ENCODE measurements at places on chromosomes 12 and 14.

DNA sequence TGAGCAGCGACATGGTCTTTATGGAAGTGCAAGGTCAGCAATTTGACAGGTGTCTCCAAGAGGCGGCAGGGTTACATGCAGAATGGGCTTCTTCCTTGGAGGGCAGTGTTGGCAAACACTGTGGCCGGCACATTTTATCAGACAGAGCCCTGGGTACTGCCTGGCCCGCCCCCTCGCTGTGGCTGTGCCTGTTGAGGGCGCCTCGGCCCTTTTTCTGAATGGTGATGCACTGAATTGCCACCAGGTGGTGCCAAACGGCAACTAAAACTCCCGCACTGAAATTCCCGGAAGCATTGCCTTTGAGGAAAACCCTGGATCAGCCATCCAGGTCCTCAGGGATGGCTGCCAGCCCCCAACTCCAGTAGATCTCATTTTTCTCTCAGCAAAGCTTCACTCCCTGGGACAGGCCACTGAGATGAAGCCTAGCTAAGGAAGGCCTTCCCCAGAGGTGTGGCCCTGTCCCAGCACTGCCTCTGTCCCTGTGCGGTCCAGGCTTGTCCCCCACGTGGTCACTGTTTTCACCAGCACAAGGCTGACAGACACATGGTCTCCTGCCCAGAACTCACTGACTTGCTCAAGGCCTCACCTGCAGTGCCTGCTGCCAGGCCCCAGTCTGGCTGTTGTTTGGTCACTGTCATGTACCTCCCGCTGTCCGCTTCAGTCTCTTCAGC is 73.6 kb downstream of the TESC start:
- peak; percentile 79 for DNase-seq

GRCh38 chr14:102241147-102241546 is 63.8 kb downstream of the MOK start:
- DNase-seq: no peak

- no peak for DNase-seq
Observed at GRCh38 chr14:69392481-69392880, 5.6 kb downstream of the ERH start.

GRCh38 chr14:50610465-50610864 is 50.5 kb downstream of the ATL1 start:
- DNase-seq: no peak

DNA sequence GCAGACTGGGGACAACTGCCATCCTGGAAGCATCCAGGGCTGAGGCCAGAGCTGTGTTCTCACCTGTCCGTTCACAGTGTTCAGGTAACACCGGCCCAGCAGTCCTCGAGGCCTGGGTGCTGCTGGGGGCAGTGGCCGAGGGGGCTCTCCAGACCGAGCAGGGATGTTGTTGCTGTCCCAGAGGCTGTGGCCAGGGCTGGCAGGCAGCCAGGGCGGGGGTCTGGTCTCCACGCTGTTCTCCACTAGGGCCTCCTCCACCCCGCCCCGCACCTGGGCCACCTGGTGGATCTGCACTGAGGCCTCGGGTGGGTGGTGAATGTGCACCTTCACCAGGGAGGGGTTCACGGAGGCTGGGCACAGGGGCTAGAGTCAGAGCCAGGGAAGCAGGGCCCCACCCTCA is 57.4 kb downstream of the ISCA2 start:
- no peak for DNase-seq

GRCh38 chr12:26839512-26839911 is 6.5 kb upstream of the ITPR2 start:
- DNase-seq: peak; percentile 78

DNA sequence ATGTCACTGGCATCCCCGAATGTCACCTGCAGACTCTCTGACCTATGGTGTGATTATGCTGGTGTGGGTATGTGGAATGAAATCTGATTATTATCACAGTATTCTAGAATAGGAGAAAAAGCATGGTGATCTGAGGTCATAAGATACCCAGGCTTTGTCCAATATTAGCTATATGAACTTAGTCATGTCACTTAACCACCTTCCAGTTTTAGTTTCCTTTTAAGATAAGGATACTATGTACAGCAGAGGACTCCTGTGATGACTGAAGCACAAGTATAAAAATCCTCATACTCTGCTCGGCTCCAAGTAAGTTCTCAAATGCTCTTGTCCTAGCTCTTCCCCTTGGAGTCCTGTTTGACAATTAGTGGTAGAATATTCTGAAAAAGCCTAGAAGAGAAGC is 2.8 kb downstream of the GNS start:
- DNase-seq: peak; percentile 87

GRCh38 chr12:117603316-117604113 is 242.1 kb upstream of the NOS1 start:
- no peak for DNase-seq

DNA sequence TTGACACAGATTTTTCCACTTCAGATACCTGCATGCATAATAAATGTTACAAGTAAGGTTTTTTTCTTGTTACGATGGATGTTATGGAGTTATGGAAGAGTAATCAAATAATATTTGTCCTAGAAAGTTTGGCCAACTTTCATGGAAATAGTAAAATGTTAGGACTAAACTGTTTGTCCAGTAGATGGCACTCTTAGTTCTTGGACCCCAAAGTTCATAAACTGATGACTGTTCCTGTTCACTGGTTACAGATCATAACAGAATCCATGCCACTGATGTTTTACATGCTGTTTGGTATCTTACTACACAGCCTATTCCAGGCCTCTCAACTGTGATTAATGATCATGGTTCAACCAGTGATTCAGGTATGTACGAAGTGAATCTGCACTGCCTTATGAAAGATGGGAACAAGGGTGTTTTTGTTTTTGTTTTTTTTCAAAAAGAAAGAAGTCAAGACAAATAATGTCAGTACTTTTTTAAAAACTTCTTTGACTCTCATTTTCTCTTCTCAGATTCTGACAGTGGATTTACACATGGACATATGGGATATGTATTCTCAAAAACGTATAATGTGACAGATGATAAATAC is 48.8 kb upstream of the SLCO1C1 start:
- peak; percentile 25 for DNase-seq

DNA sequence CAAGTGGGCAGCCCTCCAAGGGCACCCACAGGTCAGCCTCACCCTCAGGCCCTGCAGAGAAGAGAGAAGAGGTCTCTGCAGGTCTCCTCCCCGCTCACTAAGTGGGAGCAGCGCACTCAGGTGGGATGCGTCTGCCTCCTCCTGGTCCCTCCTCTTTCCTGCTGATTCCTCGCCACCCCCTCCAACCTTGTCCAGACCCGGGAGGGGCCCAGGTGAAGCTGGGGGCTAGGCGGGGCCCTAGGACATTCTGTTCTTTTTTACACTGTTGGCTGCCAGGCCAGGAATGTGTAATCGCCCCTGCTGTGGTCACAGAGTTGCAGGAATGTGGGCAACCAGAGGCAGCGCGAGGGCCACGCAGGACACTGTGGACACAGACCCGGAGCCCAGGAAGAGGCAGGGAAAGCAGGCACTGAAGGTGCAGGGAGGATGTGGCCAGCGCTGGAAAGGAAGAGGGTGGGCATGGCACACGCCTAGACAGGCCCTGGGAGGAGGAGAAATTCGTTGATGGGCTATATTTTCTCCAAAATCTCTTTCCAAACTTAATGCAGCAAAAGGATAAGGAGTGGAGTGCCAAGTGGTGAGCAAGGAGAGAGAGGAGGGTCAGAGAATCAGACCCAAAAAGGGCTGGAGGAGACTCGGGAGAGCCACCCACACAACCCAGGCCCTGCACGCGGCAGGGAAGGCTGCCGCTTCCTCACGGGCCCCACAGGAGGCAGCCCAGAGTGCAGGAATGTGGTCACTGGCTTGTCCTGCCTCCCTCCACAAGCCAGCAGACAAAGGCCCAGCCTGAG is 911 bp upstream of the SCNN1A start:
- DNase-seq: peak; percentile 52

- DNase-seq: no peak
Observed at GRCh38 chr14:41016213-41016612, 590.5 kb upstream of the LRFN5 start.

- DNase-seq: no peak
Observed at GRCh38 chr14:76941544-76941943, 87.0 kb downstream of the IRF2BPL start.

DNA sequence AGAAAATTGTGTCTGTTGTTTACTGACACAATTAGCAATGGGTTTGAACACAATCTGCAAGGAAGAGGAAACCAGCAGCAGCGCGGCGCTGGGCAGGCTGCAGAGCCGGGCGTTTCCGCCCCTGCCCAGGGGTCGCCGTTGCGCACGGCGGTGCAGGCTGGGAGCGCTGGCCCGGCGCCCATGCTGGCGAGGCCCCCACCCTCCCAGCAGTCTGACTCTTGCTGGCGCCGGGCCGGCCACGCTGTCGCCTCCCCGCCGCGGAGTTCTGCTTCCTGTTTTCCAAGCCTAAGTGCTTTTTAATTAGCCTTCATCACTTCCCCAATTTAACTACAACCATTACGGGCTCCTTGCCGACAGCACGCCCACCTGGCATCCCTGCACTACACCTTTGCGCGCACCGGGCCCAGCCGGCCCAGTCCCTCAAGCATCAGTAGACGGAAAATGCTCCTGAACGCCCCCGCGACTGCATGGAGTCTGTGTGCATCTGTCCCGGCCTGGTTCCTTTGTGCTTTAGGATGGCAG is 212.1 kb downstream of the GXYLT1 start:
- DNase-seq: peak; percentile 76

- DNase-seq: no peak
Observed at GRCh38 chr12:32072102-32072501, 34.5 kb upstream of the BICD1 start.

GRCh38 chr12:108181095-108181454 is 52.0 kb downstream of the WSCD2 start:
- DNase-seq: no peak

DNA sequence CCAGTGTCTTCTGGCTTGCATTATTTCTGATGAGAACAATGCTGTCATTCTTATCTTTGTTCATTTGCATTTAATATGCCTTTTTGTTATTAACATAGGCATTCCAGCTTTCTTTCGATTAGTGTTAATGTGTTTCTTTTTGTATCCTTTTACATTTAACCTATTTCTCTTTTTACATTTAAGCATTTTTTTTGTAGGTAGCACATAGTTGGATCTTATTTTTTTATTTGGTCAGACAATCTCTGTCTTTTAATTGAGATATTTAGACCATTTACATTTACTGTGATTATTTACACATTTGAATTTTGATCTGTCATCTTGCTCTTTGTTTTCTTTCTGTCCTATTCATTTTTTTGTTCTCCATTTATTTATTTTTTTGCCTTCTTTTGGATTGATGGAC is 14.5 kb upstream of the KIF26A start:
- DNase-seq: no peak

DNA sequence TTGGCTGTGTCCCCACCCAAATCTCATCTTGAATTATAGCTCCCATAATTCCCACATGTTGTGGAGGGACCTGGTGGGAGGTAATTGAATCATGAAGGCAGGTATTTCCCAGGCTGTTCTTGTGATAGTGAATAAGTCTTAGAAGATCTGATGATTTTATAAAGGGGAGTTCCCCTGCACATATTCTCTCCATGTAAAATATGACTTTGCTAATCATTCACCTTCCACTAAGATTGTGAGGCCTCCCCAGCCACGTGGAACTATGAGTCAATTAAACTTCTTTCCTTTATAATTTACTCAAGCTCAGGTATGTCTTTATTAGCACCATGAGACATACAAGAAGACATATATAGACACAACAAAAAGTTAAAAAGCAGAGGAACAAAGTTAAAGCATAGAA is 120.0 kb downstream of the CPNE8 start:
- no peak for DNase-seq

DNA sequence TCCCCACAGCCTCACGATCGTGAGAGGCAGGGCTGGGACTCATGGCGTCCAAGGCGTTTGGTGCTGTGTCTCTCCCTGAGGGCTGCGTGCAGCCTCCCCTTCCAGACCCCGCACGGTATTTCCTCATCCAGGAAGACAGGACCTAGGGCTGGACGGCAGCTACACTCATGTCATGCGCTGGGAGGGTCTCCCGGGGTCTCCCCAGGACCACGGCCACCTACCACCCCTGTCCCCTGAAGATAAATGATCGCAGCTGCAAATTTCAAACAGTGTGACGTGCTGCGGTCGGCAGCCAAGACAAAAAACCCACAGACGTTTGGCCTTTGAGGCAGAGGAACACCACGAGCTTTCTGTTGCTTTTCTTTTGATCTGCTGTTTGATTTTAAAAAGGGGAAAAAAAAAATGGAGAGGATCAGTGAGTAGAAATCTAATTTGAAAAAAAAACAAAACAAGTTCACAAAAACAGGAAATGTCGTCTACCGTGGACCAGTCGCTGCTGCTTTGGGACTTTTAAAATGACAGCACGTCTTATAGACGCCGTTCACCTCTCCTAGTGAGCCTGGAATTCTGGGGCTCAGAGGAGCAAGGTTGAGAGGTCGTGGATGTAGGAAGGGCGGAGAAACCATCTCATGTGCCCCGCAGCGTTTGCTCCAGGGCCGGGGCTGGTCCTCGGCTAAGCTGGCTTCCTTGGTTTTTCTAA is 237.6 kb downstream of the SLC41A2 start:
- peak; percentile 54 for DNase-seq

- DNase-seq: no peak
Observed at GRCh38 chr14:105568859-105569766, 42.7 kb downstream of the TMEM121 start.

GRCh38 chr14:105853907-105854599 is 327.7 kb downstream of the TMEM121 start:
- DNase-seq: no peak

DNA sequence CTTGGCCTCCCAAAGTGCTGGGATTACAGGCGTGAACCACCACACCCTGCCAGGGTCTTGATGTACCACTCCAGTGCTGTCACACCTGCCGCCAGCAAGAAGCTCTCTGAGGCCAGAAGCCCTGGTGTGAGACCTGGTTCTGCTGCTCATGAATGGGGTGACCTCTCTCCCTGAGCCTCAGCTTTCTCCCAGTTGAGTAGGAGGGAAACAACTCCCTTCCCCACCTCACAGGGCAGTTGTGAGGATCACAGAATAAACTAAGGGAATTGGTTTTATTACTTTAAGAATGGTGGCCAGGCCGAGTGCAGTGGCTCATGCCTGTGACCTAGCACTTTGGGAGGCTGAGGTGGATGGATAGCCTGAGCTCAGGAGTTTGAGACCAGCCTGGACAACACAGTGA is 5.8 kb upstream of the CD63 start:
- DNase-seq: no peak

DNA sequence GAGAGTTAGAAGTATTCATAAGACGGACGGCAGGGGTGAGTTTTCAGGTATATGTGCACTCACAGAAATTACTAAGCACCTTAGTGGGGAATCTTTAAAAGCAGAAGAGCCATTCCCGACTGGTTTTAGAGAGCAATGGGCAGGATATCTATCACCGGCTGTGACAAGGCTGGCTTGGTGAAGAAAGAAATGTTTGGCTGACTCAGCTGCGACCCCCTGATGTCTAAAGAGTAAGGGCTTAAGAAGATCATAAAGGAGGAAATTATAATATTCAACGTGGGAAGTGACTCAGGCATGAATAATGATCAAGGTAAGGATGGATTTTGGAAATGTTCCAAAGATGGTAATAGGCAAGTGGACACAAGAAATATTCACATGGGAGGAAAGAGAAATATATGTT is 407.6 kb downstream of the TMEM132D start:
- DNase-seq: no peak

- no peak for DNase-seq
Observed at GRCh38 chr14:53938136-53938837, 18.3 kb downstream of the BMP4 start.

GRCh38 chr12:55874443-55874842 is 31.7 kb upstream of the MMP19 start:
- no peak for DNase-seq
